ENCODE measurements at places on chromosomes 5 and 9.
A peak's percentile ranks its signal among the peaks of the same experiment; 100 is the strongest.

DNA sequence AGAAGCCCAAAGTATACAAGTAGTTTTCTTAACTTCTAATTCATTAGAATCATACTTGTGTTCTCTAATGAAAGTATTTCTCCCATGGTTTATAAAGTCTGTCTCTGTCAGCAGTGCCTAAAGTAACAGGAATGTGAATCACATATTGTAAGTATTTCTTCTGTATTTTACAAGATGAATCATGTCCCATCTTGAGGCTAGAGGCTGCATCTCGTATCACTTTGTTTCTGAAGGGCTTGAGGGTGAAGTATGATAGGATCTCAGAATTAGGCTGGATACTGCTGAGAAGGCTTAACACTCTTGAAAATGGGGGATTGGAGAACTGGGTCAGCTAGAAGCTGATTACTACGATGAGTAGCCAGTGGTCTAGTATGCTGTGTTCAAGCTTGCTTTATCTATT, 242.2 kb upstream of the ACTBL2 start:
- DNase-seq, result no peak

- no peak for DNase-seq
Observed at GRCh38 chr9:94210616-94211603, 48.2 kb upstream of the ZNF169 start.

GRCh38 chr9:75953218-75953617, 62.7 kb downstream of the PCSK5 start:
- no peak for DNase-seq

- DNase-seq, result no peak
Observed at GRCh38 chr9:126338945-126339344, 12.3 kb downstream of the MVB12B start.

DNA sequence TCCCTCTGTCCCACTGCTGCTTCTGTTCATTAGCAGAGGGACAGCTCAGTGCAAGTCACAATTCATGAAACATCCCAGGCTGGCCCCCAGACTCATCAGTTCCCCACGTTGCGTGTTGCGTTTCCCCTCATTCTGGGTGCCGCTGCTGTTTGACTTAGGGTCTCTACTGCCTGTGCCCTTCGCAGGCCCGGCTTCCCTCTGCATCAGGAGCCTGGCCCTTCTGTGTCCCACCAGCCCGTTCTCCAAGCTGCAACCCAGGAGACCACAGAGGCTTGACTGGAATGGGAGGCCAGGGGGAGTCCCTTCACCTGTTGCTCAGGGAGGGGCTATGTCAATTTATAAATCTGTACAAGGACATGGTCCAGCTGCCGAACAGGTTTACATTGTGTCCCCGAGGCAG, 53.9 kb upstream of the SUSD3 start:
- DNase-seq, result no peak

GRCh38 chr5:53392073-53392472, 88.4 kb upstream of the FST start:
- DNase-seq, result no peak

DNA sequence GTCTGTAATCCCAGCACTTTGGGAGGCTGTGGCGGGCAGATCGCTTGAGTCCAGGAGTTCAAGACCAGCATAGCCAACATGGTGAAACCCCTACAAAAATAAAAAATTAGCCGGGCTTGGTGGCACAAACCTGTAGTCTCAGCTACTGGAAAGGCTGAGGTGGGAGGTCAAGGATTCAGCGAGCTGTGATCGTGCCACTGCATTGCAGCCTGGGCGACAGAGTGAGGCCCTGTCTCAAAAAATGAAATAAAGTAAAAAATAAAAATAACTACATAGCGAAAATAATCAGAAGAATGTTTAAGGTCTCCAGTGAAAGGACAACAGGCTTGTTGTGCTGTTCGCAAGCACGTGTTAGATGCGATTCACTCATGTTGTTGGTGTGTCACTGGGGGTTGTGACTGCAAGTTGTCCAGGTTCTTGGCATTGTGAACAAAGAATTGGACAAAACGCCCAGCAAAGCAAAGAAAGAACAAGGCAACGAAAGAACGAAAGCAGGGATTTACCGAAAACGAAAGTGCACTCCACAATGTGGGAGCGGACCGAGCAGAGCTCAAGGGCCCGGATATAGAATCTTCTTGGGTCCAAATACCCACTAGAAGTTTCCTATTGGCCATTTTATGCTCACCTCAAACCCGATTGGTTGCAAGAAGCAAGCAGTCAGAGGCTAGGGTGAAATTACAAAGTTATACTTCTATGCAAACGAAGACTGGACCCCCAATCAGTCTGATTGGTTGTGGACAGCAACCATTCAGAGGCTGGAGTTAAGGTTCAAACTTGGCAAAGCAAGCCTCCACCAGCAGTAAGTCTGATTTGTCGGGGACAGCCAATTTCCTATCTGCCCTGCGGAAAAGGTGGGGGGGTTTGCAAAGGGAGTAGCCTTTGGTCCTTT, 844 bp upstream of the MCCC2 start:
- no peak for DNase-seq

DNA sequence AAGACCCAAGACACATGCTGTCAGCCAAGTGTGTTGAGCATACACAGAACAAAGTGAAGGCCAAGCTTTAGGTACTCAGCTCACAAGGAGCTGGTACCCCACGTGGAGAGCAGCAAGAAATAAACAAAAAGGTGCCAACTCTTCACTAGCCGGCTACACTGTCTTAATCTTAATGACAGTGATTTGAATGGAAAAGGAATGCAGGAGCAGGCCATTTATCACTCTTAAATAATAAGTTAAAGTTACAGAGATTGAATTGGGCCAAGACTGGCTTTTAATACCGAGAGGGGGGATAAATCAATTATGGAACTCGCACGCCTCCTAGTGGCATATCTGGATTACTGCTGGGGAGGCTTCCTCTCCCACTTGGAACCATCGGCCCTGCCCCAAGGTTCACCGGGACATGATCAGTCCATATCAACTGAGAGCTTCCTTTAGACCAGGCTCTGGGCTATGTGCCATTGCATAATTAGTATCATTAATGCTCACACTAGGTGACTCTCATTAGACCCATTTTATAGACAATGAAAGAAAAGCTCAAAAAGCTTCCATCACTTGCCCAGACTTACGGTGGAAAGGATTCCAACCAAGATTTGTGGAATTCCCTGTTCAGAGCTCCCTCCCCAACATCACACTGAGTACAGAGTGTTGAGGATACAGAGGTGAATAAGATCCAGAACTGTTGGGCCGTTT, 94.0 kb downstream of the ACTL7B start:
- peak; percentile 31 for DNase-seq

DNA sequence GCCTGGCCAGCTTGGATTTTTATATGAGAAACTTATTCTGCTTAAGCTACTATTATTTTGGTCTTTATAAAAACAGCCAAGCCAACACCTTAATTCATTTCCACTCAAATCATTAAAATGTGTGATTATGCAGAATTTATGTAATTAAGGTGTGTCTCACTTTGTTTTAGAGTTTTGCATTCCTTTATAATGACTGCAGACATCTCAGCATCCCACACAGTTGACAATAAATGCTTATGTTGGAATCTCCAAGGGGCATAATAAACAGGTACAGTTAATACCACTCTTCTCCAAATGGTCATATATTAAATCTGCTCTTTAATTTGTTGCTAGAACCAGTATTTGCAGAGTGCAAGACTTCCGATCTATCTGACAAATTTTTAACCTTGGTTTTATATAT, 34.3 kb downstream of the ARL15 start:
- DNase-seq, result no peak

DNA sequence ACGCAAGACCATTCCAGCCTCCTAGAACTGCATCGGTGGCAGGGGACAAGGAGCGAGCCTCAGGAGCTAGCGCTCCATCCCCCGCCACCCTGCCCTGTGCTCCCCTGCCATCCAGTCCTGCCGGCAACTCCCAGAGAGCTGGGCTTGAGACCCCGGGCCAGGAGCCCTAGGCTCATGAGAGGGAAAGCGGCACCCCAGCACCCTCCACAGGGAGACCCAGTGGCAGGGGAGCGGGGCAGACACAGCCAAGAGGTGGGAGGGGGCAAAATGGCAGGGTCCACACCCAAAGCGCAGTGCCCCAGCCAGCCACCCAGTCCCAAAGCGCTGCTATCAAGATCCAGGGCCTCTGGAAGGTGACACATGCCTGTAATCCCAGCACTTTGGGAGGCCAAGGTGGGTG, 12.7 kb downstream of the UBAC1 start:
- DNase-seq, result no peak

Data from NCI-H1930 (cell line).